Vagina (tissue), 2 donors: ENCODE measurements at places on chromosomes 5 and 9. TPM values are rescaled to one million over a fixed set of nuclear protein-coding genes. Genes with fewer than 3 reads are reported as not detected.
A peak's percentile ranks its signal among the peaks of the same experiment; 100 is the strongest.

DNA sequence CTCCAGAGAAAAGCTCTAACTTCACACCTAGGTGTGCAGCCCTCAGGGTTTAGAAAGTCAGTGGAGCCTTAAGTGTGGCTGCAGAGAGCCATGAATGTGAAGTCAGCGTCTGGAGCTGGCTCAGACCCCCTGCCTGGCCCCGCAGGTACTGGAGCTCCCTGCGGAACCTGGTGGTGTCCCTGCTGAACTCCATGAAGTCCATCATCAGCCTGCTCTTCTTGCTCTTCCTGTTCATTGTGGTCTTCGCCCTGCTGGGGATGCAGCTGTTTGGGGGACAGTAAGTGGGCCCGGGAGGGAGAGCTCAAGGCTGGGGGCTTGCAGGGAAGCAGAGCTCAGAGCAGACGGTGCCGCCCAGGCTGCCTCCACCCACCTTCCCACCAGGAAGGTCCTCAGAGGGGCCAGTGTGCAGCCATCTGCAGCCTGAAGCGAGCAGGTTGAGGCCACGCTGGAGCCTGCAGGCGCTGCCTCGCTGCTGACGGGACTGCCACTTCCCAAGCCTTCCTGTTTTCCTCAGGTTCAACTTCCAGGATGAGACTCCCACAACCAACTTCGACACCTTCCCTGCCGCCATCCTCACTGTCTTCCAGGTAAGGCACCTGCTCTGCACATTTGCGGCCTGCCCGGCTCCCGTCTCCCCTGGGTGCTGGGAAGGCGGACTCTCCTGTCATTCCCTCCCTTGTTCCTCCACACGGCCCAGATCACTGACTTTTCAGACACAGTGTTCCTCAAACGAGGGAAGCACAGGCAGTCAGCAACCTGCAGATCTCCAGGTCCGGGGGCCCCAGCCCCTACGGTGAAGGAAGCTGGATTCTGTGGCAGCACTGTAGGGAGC, 108.9 kb downstream of the CACNA1B start:
- DNase-seq = peak; percentile 52
- H3K27me3 ChIP-seq = no peaks in the 10 kb centered on the region
- H3K4me1 ChIP-seq = no peaks in the 10 kb centered on the region
- no peak overlapping the region for H3K27ac ChIP-seq

DNA sequence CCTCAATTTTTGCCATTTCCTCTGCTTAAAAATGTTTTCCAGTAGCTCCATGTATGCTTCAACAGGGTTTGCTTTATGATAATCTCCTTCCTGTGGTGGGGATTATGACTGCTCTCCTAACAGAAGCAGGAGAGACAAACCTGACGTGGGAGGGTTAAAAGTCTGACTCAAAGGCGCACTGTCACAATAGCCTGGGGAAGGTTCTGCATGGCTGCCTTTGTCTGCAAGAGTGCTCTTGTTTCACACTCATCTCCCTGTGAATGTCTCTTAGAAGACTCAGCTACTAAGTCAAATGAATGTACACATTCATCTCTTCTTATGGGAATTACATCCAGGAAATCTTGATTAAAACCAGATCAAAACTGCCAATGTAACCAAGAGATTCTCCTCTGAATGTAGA, 90.9 kb upstream of the MTAP start:
- H3K27me3 ChIP-seq = no peaks in the 10 kb centered on the region
- H3K36me3 ChIP-seq = no peaks in the 10 kb centered on the region
- no peak for DNase-seq
- H3K4me3 ChIP-seq = no peak overlapping the region
- H3K4me1 ChIP-seq = no peaks in the 10 kb centered on the region

The PCDHB12 gene
- 2.5 TPM for total RNA-seq

The LHX2 gene
- not detected for total RNA-seq

The PRUNE2 gene
- 75.6 TPM for total RNA-seq

- no peak overlapping the region for H3K27ac ChIP-seq
- H3K36me3 ChIP-seq = no peaks in the 10 kb centered on the region
- H3K4me3 ChIP-seq = no peak overlapping the region
- DNase-seq = no peak
- no peaks in the 10 kb centered on the region for H3K4me1 ChIP-seq
Observed at GRCh38 chr9:100217536-100217935, 118.5 kb downstream of the INVS start.
